ENCODE measurements at places on chromosomes 12 and 14.

- no peak for DNase-seq
Observed at GRCh38 chr14:99075061-99075460, 196.9 kb downstream of the BCL11B start.

DNA sequence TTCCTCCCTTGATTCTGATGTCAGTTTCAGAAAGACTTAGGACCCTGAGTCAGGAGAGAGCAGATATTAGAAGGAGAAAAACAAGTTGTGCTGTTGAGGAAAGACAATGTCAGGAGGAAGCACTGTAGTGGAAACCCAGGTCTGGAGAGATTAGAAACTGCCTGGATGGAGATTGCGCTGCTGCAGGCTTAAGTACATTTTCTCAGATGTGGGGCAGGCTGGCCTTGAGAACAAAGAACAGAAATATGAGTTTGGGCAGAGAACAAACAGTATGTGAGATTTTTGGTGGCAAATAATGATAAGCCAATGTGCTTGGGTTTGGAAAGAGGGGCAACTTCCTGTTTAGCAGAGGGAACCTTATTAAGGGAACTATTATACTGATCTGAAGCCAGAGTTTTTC, 74.3 kb upstream of the PRMT8 start:
- DNase-seq: no peak

- no peak for DNase-seq
Observed at GRCh38 chr12:47763481-47764346, 5.0 kb upstream of the RAPGEF3 start.

DNA sequence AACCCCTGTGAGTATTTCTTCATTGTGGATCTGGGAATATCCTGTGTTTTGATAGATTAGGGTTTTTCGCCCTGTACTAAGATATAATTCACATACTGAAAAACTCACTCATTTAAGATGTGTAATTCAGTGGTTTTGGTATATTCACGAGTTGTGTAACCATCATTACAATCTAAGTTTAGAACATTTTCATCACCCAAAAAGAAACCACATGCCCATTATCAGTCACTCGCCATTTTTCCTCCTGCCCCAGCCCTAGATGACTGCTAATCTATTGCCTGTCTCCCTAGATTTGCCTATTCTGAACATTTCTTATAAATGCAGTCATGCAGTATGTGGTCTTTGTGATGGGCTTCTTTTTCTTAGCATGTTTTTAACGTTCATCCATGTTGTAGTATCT, 67.9 kb upstream of the ATF1 start:
- no peak for DNase-seq

- no peak for DNase-seq
Observed at GRCh38 chr14:69315301-69315700, 55.3 kb downstream of the GALNT16 start.

- DNase-seq: no peak
Observed at GRCh38 chr12:30631740-30632139, 63.9 kb downstream of the IPO8 start.

DNA sequence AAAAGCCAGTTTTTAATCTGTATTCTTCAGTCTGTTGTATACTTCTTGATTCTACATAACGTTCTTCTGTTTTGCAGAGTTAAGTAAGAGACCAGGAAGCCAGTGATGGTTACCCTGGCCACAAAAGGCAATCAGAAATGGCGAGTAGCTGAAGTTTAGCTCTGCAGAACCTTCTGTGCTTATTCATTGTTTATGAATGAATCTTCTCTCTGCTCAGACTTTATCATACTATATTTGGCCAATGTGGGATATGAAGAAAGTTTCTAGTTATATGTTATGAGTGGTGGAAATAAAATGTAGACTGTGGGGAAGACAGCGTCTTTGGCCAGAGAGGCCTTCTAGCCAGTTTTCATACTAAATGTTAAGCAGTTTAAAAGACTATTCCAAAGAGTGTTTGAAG, 249.9 kb upstream of the RGS6 start:
- no peak for DNase-seq

- no peak for DNase-seq
Observed at GRCh38 chr12:62123721-62124203, 136.4 kb upstream of the USP15 start.

- DNase-seq: no peak
Observed at GRCh38 chr12:105267711-105268110, 31.7 kb upstream of the APPL2 start.

- no peak for DNase-seq
Observed at GRCh38 chr12:126493366-126494108, 1428.3 kb downstream of the AACS start.
